ENCODE measurements at places on chromosomes 13 and 19.
A peak's percentile ranks its signal among the peaks of the same experiment; 100 is the strongest.

DNA sequence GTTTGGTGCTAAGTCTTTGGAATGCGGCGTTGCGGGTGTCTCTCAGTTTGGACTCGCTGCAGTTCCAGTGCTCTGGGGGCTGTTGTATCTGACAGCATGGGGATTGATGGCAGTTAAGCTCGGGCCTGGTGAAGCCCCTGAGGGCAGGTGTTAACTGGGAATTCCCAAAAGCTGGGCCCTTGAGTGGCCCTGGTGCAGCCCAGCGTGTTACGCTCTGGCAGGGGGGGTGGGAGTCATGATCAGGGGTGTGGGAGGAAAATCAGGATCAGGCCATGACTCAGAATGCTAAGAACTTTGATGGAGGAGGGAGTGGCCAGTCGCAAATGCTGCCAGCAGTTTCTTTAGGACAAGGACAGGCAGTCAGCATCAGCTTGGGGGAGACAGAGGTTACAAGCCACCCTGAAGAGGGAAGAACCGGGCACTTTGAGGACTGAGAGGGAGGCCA is 19.6 kb downstream of the AP2A1 start:
- DNase-seq: no peak

GRCh38 chr19:39951686-39952085 is 17.3 kb upstream of the FCGBP start:
- DNase-seq: peak; percentile 15

DNA sequence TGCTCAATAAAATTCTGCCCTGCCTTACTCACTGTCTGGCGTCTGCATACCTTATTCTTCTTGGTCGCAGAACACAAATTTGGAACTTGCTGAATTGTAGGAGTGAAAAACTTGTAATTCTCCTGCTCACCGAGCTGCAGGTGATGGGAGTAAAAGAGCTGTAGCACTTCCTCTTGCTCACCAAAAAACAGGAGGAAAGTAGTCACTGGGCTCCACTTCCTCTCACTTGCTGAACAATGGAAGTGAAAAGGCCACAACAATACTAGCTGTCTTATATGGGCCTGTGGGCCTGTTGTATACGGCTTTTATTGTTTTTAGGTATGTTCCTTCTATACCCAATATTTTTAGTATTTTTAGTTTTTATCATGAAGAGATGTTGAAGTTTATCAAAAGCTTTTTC is 978.7 kb downstream of the SLITRK5 start:
- DNase-seq: no peak

GRCh38 chr19:38049105-38049649 is 142.2 kb downstream of the SIPA1L3 start:
- peak; percentile 58 for DNase-seq

DNA sequence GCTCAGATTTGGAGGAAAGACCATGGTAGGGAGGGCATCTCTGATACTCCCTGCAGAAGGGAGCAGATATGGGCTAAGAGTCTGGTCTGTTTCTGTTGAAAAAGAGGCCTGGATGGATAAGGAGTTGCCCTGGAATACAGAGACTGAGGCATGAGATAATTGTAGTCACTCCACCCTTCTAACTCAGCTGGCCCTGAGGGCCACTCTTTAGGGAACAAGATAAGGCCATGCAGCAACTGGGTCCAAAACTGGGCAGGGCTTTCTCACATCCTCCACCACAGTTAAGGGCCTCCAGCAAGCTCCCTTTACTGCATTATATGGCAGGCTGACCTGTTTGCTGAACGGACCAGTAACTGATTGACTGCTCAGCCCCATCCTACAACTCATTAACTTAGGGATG is 1.3 kb downstream of the ZNF749 start:
- no peak for DNase-seq

DNA sequence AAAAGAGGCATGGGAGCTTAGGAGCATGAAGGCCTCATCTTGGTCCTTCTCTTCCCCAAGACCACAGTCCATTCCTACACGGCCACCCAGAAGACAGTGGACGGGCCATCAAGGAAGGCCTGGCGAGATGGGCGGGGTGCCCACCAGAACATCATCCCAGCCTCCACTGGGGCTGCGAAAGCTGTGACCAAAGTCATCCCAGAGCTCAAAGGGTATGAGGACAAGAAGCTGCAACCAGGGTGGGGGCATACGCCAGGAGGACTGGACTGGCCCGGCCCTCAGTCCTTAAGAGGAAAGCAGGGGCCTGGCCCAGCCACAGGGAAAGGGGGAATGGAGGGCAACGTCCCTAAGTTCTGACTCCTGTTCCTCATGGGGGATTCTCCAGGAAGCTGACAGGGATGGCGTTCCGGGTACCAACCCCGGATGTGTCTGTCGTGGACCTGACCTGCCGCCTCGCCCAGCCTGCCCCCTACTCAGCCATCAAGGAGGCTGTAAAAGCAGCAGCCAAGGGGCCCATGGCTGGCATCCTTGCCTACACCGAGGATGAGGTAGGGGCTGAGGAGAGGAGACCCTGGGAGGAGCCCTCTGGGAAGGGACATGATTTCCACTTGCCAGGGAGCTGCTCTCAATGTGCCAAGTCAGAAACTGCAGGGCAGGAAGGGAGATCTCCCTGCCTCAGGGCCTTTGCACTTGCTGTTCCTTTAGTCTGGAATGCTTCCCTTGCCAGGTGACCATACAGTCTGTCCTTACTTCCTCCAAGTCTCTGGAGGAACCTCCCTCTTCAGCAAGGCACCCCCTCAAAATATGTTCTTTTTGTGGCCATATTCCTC is 1.9 kb upstream of the TMEM147 start:
- no peak for DNase-seq

DNA sequence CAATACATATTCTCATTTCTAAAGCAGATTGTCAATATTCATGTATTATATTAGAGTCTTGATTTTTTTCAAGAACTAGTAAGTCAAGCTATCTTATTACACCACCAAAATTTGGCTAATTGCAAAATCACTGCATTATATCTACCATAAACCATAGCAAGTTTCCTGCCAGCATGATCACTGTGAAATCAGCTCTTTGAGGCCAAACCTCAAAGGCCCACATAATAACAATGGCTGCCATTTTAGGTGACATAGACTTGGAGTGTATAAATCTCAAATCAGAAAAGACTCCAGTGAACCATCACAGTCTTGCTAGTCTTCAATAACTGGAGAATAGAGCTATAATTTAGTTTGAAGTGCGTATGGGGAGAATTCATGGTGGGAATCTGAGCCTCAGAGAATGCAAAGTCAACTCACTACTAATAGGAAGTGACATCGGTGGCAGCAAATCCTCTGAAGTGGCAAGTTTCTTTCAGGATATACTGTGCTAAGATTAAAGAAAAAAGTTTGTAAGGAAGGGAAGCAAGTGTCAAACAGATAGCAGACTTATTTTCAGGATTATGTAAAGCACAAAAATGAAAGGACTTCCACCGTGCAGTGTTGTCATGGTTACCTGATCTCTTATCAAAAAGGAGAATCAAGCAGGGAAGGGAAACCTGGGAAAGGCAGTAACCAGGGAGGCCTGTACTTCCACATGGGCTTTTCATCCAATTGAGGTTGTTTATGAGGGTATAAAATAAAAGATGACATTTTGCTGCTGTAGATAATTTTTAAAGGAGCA is 117.4 kb upstream of the FNDC3A start:
- DNase-seq: no peak

DNA sequence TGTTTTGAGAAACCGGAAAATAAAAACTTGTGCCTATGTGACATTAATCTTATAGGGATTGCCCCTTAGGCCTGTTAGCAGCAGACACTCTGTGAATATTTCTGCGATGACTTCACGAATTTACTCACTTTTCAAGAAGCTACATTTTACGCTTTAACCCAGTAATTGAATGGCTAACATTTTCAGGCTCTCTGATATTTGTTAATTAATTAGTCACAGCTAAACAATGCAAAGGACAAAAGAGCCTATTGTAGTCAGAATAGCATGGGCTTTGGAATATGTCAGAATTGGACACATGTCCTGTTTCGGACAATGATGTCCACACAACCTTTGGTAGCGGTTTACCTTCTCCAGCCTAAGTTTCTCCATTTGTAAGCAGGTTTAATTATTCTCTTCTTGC is 506.6 kb downstream of the EFNB2 start:
- DNase-seq: no peak

- peak; percentile 40 for DNase-seq
Measured at GRCh38 chr19:44718441-44719261, 19.7 kb downstream of the CEACAM16 start.

DNA sequence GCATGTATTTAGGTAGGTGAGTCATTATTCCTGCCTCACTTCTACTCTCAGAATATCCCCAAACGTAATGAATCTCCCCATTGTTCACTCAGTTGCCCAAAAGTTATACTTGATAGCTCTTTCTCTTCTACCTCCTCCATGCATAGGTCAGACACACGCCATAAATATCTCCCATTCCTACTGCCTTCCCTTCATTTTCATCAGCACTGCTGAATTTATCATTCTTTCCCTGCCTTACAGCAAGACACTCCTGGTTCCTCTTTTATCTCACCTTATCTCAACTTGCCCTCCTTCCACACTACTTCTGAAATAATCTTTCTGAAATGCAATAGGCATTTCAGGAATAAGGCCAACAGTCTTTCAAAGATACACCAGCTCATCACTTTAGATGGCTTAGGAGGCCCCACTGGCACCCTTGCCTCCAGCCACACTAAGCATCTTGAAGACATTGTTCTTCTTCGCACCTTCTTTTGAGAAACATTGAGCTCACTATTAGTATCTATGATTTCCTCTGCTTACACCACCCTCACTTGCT is 333.9 kb downstream of the MYO16 start:
- no peak for DNase-seq

GRCh38 chr19:41876847-41877832 is at the start of gene CD79A:
Gene CD79A, plus strand, starts transcription at chr19:41877279. Its CDS starts 26 bp downstream, at chr19:41877305.
- no peak for DNase-seq

DNA sequence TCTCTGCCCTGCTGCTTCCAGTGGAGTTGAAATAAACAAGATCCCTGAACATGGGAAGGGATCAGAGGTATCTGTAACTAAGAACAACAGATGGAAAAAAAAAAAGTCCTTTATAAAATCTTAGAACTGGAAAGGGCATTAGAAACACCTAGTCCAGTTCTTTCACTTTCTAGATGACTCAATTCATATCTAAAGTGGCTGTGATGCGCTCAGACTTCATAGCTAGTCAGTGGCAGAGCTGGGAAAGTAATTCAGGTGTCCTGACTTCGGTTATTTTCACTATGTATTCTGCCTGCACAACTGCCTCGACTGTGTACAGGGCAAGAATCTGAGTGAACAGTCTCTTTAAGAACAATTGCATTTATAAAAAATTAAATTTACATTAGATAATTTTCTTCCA is 151.8 kb upstream of the TMTC4 start:
- no peak for DNase-seq

DNA sequence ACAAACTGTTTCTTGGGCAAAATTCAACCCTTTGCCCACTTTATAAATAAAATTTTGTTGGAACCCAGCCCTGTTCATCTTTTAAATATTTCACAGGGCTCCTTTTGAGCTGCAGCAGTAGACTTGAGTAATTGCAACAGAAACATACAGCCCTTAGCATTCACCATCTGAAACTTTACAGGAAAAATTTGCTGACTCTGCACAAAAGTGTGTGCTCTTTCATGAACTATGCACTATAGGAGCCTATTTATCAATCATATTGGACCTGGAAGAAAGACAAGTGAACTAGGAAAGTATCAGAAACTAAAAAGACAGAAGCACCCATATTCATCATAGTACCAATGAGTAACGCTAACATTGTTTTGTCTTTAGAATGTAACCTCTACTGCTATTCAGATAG is 406.9 kb upstream of the SLC10A2 start:
- no peak for DNase-seq

DNA sequence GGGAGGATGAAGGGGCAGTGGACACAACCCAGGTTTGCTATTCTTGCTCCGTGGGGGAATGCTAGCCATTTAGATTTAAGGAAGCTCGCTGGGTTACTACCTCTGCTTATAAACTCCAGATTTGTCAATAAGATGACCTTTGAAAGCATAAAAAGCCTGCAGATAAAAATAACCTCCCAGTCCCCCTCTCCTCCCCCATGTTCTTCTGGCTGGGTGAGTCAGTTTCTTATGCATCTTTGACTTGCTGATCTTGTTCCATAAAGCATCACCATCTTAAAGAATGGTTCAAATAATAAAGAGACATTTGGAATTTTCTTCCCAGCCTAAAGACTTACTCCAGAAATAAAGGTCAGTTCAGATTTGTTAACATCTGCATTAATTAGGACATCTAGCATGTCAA is 118.3 kb upstream of the RNF113B start:
- no peak for DNase-seq

DNA sequence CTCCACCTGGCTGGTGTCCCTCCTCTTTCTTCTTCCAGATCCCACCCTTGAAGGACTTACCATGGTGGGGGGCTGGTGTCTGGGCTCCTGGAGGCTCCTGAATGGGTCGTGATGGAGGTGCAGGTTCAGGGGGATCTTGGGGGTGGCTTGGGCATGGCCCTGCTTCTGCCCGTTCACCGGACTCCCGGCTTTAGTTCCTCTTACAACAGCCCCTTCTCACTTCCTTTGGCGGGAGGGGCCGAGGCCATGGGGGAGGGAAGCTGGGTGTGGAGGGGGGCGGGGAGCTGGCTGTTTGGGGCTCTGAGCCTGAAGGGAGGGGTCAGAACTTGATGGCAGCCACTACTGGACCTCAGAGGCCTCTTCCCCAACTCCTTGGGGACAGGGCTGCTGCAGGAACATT is at the start of gene MYO1F:
Gene MYO1F (minus strand): TSS at position 196 of the 400 bp plus-strand sequence. CDS start 133 bp downstream, at position 63.
- no peak for DNase-seq

Measured in fibroblast of skin of left quadriceps (primary cell).